ENCODE measurements at places on chromosomes 7 and 10.

- no peak for DNase-seq
Observed at GRCh38 chr10:98262571-98262970, 5.4 kb downstream of the LOXL4 start.

DNA sequence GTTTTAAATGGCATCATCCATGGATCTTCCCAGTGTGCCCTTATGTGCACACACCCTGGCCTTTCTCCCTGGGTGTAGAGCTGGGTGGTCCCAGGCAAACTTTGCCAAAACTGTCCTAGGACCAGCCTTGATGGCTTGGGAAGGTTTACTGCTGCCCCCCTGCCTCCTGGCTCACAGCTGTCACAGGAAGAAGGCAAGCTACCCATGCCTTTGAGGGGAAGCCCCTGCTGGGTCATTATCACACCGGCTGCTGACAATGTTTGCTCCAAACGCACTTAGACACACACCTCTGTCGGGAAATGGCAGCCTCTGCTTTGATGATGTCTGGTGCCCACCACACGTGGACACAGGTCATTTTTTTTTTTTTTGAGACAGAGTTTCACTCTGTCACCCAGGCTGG, 25.2 kb upstream of the FIGNL1 start:
- DNase-seq, result no peak

DNA sequence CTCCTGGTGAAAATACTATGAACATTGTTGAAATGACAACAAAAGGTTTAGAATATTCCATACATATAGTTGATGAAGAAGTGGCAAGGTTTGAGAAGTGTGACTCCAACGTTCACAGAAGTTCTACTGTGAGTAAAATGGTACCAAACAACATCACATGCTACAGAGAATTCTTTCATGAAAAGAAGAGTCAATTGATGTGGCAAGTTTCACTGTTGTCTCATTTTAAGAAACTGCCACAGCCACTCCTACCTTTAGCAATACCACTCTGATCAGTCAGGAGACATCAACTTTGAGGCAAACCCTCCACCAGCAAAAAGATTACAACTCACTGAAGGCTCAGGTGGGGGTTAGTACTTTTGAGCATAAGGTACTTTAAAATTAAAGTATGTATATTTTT, 693.3 kb downstream of the GRID1 start:
- no peak for DNase-seq

GRCh38 chr10:13445656-13446400, 83.0 kb downstream of the BEND7 start:
- no peak for DNase-seq

DNA sequence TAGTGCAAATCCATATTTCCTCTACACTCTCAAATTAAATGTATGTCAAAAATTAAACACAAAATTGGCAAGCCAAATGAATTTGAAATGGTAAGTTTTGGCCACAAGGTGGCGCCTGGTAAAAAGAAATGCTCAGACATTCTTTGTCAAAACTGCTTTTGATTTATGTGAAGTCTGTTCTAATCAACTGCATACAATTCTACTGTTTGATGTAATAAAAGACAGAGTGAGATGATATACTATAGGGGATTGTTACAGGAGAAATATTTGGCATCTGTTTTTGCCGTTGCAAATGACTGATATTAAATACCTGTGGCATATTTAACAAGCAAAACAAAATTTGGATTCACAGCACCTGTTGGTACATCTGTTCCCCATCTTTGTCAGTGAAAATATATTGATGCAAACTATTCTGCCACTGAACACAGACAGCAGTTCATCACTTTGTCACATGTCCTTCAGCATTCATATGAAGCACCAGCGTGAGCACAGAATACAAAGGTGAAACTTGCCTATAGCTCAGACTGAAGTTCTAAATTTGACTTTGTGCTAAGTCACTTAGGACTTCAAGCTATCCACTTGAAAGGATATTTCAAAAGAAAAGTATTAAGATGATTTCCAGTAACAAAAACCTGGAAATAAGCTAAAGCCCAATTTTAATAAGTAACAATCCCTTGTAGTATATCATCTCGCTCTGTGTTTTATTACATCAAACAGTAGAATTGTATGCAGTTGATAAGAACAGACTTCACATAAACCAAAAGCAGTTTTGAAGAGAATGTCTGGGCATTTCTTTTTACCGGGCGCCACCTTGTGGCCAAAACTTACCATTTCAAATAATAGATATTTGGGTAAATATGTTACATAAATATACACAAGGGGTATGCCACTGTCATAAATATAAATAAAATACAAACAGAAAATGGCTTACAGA, 10.2 kb upstream of the CH25H start:
- DNase-seq, result peak; percentile 40

GRCh38 chr7:77813180-77813579, 14.6 kb downstream of the PHTF2 start:
- no peak for DNase-seq

- DNase-seq, result no peak
Observed at GRCh38 chr7:111532625-111533024, 29.7 kb downstream of the IMMP2L start.

- DNase-seq, result no peak
Observed at GRCh38 chr7:113715262-113715661, 203.5 kb downstream of the PPP1R3A start.

DNA sequence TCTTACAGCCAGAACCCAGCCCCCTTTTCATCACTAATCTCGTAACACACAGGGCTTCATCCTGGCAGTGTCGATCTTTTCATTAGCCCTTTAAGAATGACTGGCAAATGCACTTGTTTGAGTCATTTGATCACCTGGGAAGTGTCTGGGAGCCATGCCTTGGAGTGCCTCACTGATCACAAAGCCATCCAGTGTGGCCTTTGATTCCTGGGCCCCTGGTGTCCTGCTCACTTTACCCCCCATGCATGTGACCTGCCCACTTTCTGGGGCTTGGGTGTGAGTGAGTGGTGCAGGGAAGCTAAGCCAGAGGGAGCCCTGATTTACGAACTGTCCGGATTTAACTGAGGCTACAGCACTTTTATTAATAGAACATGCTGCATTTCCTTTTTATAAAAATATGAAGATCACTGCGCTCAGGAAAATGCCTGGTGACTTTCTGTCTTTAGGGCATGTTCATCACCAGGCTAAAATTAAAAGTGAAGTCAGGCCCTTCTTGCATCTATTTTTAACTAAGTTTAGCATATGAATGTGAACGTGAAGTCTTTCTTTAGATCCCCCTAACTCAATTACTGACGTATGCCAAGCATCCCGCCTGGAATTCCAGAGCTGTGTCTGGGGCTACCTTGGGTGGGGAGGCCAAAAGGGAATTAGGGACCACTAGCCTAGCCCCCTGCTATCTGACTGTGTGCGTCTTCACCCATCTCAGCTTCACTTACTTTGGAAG, 23.6 kb downstream of the RBM20 start:
- no peak for DNase-seq

GRCh38 chr7:134593530-134594392, 44.9 kb downstream of the AKR1B15 start:
- no peak for DNase-seq

- DNase-seq, result no peak
Observed at GRCh38 chr10:103871006-103871405, 15.6 kb upstream of the SH3PXD2A start.

- DNase-seq, result no peak
Observed at GRCh38 chr7:116446212-116446855, 53.2 kb upstream of the CAV2 start.

- DNase-seq, result no peak
Observed at GRCh38 chr10:99870123-99870730, 87.8 kb downstream of the ABCC2 start.

DNA sequence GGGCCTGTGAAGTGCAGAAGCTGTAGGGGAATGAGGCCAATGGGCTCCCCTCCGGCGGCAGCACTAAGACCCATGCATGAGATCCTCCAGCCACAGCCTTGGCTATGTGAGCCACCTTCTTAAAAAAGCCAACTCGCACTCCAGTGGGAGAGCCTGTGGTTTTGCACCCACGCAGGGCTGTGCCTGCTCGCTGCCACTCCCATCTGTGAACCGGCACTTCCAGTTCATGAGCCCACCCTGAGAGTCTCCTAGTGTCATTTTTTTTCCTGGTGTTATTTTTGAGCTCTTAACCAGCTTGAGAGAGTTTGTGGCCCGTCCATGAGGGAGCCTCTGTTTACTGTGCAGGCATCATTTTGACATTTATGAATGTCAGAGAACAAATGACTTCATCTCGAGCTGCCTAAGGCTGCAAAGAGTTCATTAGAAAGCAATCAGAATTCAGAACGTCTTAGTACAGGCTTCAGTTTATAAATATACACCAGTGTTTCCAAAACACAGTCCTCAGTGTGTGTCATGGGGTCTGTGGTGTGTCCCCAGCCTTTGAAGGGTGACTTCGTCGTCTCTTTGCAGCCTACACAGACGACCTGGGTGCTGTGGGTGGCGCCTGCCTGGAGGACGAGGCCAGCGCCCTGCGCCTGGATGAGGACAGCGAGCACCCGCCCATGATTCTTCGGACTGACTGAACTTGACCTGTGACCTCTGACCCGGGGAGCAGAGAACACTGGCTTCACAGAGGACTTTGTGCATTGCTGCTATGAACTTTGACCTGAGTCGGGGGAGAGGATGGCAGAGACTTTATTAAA, 40.4 kb downstream of the WIPI2 start:
- no peak for DNase-seq

- DNase-seq, result no peak
Observed at GRCh38 chr10:103668351-103669242, 175.1 kb downstream of the NEURL1 start.

GRCh38 chr10:64156166-64156565, 635.0 kb downstream of the REEP3 start:
- DNase-seq, result no peak

GRCh38 chr10:101780818-101781654, 2.2 kb downstream of the NPM3 start:
- peak; percentile 55 for DNase-seq

DNA sequence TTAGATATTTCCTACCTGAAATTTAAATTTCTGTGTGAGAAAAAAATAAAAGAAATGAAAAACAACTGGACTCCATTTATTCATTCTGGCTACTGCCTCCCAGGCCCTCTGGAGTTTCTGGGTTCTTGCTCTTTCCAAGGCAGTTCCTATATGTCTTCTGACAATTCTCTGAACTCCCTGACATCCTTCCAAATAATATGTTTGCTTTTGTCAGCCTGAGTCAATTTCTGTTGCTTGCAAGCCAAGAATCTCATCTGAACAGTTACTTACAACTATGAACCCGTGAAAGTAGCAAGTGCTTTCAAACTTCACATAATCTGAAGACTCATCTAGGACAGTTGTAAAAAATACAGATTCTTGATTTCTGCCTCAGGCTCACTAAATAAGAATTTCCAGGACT, 216.7 kb upstream of the NPVF start:
- DNase-seq, result no peak

DNA sequence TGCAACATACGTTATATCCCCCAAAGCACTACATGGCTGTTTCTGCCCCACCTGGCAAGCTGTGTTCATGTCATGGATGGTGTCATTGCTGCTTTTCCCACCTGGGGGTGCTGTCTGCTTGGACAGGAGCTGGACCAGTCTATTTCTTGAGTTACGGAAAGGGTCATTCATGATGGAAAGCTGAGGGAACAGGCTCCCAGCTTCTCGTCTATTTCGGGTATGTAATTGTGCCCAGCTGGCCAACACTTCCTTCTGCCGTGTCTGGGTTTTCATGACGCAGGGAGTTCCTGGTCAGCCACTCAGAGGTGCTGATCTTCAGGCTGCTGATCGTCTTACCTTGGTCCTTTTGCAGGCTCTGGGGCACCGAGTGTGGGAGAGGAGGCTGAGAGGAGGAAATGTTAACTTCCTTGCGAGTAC, 8.6 kb downstream of the BTBD16 start:
- DNase-seq, result no peak

DNA sequence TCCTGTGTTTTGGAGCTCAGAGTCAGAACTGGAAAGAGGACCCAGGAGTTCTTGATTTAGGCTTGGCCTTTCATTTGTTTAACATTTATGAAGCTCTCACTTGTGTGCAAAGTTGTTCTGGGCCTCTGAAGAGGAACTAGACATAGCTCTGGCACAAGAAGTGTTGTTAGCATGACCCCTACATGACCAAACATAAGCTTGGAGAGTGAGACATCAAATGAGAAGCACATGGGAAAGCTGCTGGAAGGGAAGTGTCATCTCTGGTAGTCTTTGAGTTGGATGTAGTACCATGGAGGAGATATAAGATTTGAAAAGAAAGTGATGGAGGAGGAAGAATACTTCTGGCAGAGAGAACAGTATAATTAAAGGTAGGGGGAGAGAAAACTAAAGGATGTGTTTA, 370.1 kb downstream of the ADRA2A start:
- DNase-seq, result no peak

- no peak for DNase-seq
Observed at GRCh38 chr10:103726637-103727036, 128.7 kb downstream of the SH3PXD2A start.

- no peak for DNase-seq
Observed at GRCh38 chr10:63744060-63744941, 223.1 kb downstream of the REEP3 start.

GRCh38 chr10:68137171-68137570, 27.9 kb downstream of the MYPN start:
- no peak for DNase-seq

GRCh38 chr7:151420144-151420543, 10.3 kb upstream of the WDR86 start:
- DNase-seq, result no peak

DNA sequence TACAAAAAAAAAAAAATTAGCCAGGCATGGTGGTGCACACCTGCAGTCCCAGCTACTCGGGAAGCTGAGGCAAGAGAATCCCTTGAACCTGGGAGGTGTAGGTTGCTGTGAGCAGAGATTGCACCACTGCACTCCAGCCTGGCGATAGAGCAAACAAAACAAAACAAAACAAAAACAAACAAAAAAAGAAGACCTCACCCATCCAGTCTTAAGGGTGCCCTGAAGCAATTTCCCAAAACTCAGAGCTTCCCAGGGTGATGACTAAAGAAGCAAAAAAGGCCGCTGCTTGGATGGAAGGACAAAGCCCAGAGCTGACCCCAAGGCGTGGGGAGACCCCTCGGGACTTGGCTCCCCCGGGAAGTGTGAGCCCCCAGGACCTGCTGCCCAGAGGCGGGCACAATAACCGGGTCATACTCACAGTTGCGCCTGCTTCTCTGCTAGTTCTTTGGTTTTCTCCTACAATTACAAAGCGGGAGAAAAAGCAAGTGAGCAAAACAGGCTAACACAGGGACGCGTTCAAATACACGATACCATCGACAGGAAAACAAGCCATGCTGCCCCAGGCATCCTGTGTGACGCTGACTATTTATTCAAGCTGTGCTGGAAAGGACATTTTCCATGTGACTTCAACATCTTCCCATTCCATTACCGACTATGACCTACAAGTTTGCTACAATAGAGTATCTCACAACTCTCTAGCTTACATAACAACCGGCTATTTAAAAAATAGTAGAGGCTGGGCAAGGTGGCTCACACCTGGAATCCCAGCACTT, 29.9 kb downstream of the PAPOLB start:
- DNase-seq, result no peak

DNA sequence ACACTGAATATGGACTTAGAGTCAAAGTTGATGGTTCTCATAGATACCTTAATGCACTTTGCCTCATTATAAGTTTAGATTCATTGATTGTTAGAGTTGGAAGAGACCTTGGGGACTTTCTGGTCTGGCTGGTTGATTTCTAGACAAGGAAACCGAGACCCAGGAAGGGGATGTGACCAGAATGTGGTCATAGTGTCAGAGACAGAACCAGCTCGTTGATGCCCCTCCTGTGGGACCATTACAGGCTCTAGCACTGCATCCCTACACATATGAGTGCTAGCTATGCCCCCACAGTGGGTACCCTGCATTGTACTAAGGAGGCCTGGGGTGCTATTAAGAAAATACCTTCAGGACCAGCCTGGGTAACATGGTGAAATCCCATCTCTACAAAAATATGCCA, 306.6 kb downstream of the CAMK1D start:
- DNase-seq, result no peak

- no peak for DNase-seq
Observed at GRCh38 chr10:114458216-114458920, 54.1 kb upstream of the AFAP1L2 start.

Data from stimulated activated CD4-positive, alpha-beta T cell treated with anti-CD3 and anti-CD28 coated beads, Interleukin-1b, Interleukin-23, amount 100 ng/mL, for 1 hour (primary cell).